ENCODE measurements at places on chromosomes 16 and 17.

DNA sequence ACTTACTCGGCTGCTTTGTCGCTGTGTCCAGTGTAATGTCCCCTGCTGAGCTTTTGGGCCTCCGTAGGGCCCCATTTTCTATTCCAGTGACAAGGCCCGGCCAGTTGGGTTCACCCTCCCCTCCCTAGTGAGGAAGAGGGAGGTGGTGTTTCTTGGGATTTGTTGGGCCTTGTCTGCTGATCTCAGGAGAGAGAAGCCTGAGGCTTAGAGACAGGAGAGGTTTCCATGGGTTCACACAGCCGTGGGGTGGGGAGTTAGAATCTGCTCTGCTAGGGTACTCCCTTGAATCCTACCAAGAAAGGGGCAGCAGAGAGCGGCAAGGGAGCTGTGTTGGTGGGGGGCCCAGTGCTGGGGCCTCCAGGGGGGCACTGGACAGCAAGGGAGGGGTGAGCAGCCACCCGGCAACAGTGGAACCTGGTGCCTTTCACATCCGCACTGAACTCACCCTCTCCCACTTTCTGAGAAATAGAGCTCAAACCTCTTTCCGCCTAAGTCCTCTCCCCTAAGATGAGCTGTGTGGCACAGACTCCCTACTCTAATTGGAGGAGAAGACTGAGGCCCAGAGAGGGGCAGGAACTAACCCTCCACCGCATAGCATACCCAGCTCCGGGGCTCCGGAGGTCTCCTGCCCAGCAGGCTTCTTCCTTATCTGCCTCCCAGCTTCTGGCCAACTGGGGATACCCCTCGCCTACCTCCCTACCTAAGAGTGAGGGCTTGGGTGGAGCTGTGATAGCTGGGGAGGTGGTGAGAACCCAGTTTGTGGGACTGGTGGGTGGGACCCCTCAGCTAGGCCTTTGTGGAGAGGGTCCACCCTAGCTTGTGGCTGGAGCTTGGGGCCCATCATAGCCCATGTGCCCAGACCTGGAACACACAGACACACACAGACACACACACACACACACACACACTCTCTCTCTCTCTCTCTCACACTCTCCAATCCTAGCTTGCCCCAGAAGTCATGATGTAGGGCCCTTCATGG is 6.8 kb downstream of the TBKBP1 start:
- DNase-seq, result no peak

DNA sequence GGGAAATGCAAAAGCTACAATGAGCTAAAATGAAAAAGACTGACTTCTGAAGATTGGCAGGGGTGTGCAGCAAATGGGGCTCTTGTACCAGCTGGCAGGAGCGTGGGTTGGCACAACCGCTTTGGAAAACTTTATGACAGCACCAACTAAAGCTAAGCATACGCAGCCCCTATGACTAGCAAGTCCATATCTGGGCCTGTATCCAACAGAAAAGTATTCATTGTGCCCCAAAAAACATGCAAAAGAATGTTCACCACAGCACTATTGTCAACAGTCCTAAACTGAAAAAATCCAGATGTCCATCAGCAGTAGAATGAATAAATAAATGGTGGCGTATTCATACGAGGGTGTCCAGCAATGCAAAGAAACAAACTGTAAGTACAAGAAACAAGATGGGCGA is 22.6 kb upstream of the ITGA3 start:
- DNase-seq, result no peak

GRCh38 chr17:18987862-18988545 is 16.6 kb downstream of the FAM83G start:
- no peak for DNase-seq

DNA sequence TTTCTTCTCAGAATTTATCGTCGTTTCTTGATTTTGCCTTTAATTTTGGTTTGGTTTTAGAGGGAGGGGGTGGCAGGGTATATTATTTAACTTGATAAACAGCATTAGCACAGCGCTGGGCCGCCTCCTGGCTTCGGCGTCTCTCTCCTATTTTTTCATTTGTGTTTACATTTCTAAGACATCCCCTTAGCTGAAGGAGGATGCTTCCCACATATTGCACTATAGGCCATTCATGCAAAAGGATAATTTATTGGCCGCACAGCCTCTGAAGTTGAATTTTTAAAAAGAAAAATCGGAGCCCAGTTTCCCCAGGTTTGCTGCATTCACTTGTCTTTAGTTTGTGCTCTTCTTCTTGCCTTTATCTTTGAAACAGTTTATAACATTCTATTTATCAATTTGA is 497.4 kb upstream of the ZFHX3 start:
- DNase-seq, result no peak

GRCh38 chr16:84414789-84415326 is 46.5 kb downstream of the ATP2C2 start:
- DNase-seq, result no peak

GRCh38 chr16:12392585-12393091 is 411.0 kb downstream of the CPPED1 start:
- DNase-seq, result peak; percentile 55

GRCh38 chr16:81997738-81998137 is 13.5 kb downstream of the SDR42E1 start:
- DNase-seq, result peak; percentile 45

DNA sequence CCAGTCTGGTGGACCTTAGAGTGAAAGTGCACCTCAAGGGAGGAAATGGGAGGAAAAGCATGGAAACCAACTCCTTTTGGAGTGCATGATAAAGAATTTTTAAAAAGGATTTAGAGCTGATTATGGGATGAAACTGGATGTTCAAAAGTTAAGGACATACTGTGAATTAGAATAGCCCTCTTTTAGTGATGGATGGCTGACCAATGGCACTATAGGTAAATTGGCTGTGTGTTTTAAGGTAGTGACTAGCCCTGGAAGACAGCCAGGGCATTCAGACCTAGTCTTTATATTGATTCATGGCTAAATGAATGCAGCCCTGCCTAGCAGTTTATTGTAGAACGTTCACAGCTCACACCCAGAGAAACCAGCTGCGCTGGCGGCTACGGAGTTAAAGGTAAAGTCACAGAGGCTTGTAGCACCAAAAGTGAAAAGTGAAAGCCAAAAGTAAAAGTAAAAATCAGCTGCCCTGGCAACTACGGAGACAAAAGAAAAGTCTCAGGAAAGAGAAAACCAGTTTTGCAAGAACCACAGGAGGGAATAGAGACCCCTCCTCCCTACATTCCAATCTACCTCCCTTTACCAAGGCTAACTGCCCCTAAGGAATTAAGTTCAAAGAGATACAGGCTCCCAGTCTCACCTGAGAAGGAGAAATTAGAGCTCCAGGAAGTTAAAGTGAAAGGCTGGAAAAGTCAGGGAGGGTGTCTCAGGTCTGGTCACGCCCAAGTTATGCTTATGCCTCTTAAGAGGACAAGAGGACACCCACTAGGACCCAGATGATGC is 21.8 kb downstream of the ACSM1 start:
- peak; percentile 62 for DNase-seq

GRCh38 chr17:14203388-14203787 is 33.3 kb downstream of the CDRT15 start:
- DNase-seq, result no peak

- DNase-seq, result no peak
These were observed 31.5 kb downstream of the QPRT start for GRCh38 chr16:29710227-29711219.

DNA sequence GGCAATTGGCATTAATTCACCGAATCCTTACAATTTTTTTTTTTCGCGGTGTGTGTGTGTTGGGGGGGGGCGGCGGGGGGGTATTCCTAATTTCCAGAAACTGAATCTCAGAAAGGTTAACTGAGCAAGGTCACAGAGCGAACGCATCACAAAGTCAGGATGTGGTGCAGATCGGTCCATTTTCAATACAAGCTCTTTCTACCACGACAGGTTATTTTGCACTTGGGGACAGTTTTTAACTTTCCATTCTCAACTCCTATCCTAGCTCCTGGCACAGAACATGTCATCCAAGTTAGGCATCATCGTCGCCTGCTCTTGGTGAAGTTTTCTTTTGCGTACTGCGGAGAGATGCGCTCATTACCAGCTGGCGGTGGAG is 15.4 kb upstream of the ERN1 start:
- DNase-seq, result no peak

- no peak for DNase-seq
These were observed 20.6 kb downstream of the RPH3AL start for GRCh38 chr17:332023-332422.

- no peak for DNase-seq
These were observed 3.0 kb upstream of the KAT8 start for GRCh38 chr16:31114468-31114867.

- DNase-seq, result no peak
These were observed 5.1 kb downstream of the PLCG2 start for GRCh38 chr16:81784072-81784795.

DNA sequence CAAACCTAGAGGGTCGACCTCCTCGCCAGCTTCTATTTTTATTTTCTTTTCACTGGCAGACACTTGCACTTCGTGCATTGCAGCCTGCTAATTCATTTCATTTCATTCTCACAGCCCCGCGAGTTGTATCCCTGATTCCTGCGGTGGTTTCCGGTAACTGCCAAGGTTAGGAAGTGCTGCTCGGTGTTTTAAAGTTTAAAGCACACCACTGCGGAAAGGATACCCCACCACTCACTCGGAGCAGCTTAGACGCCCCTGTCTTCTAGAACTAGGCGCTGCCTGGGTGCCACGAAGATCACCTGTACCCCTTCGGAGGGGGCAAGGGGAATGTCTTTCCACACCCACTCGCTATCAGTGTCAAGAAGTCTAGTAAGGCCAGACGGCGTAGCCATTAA is 509 bp downstream of the CNEP1R1 start:
- DNase-seq, result no peak

GRCh38 chr16:3017794-3018506 is at the start of gene CLDN6:
CLDN6 (minus strand) TSS chr16:3018183; CDS start chr16:3016021, 2,162 bp downstream.
- no peak for DNase-seq

DNA sequence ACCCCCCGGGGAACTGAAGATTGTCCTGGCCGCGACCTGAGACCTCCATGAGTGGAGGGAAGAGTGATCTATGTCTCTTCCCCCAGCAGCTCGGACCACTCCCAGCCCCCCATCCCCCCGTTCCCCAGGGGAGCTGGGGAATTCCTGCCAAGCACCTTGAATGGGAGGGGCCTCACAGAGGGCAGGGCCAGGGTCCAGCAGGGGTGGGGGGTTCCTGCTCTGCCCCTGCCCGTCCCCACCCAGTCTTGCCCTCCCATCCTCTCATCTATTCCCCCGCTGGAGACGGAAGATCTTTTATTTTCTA is 9.4 kb downstream of the TUFM start:
- no peak for DNase-seq

DNA sequence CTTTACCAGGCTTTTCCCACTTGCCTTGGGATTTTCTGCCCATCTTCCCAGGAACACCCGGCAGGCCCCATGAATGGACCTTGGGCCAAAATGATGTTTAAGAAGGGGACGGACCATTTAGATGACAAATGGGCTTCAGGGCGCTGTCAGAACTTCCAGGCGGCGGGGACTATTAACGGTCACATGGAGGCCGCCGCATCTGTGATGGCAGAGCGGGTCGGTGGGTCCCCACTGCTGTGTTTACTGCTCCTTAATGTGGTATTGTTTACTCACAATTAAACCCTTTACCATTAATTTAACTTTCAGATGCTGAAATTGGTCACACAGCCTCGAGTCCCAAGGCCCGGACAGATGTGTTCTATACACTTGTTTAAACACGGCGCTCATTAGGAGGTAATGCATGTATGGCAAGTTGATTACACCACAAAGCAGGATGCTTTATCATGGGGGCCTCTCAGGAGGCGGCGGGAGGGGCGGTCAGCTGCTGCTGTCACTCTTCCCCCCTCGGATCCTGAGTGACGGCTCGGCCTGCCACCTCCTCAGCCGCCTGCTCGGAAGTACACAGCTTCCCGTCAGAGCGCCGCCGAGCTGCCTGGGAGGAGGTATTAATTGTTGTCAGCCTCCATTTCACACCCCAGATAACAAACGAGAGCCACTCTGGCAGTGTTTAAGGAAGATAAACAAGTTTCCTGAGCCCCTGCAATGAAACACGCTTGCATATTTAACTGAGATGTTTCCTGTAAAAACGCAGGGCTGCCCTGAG is 83.9 kb upstream of the IRX3 start:
- DNase-seq, result no peak

DNA sequence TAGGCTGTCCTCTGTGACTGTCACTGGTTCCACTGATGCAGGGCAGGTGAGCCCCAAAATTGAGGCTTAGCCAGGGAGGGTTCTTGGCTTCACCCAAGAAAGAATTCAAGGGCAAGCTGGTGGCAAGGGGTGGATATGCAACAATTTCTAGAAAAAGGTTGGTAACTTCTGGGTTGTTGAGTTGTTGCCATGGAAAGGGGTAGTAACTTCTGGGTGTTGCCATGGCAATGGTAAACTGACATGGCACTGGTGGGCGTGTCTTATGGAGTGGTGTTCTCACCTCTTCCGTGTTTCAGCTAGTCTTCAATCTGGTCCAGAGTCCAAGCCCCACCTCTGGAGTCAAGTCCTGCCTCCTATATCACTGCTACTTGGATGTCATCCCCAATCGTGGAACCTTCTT is 9.5 kb upstream of the GUCY2D start:
- no peak for DNase-seq

GRCh38 chr17:73376152-73376551 is 64.4 kb upstream of the CDC42EP4 start:
- DNase-seq, result no peak

DNA sequence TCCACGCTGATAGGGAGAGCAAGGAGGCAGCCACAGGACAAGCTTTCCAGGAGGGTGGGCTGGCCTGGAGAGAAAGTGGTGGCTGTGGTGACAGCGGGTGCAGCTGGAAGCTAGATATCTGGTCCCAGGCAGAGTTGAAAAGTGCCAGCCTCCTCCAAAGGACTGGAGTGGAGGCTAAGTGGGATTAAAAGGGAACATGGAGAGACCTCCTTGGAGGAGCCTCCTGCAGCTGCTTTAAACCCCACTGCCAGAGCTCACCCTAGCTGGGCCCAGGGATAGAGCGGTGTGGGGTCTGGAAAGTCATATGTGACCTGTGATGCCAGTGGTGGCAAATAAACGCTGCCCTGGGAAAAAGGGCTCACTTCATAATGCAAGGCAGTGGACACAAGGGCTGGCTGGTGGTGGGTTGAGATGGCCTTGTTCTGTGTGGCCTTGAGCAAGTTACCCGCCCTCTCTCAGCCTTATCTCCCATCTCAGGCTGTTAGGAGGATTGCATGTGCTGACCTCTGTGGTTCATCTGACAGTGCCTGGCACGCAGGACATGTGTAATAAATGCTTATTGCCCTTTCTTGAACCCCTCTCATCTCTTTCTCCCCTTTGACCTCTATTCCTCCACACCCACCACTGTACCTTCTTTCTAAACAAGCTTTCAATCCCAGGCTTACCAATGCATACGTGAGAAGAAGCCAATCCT is 61.0 kb upstream of the LGALS9 start:
- no peak for DNase-seq

DNA sequence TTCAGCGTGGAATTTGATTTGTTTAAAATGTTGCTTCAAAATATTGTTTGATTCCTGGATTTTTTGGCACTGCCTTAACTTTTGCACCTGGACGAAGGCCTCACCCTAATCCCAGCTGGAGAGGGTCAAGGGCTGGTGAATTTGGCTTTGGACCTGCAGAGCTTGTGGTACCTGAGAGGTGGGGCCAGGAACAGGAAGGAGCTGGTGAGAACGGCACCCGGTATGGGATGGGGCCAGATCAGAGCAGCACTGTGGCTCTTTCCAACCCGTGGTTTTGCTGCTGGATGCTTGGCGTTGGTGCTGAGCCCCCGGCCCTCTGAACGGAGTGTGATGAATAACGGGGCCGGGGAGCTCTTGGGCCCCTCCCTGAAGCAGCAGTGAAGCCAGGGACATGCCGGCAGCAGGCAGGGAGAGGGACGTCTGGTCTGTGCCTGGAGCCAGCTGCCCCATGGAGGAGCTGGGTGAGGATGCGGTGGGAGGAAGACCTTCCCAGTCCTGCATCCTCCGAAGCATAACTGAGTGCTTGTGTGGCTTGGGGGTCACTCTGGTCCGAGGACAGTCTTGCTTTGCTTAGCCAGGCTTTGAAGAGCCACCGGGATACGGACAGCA is 275.4 kb downstream of the SEC14L1 start:
- DNase-seq, result no peak

GRCh38 chr17:67995570-67996263 is 552 bp downstream of the C17orf58 start:
- peak; percentile 38 for DNase-seq
